NCI-H510A treated with DMSO at 0.1 percent for 48 hours (cell line): ENCODE measurements at places on chromosomes 11 and 22.

DNA sequence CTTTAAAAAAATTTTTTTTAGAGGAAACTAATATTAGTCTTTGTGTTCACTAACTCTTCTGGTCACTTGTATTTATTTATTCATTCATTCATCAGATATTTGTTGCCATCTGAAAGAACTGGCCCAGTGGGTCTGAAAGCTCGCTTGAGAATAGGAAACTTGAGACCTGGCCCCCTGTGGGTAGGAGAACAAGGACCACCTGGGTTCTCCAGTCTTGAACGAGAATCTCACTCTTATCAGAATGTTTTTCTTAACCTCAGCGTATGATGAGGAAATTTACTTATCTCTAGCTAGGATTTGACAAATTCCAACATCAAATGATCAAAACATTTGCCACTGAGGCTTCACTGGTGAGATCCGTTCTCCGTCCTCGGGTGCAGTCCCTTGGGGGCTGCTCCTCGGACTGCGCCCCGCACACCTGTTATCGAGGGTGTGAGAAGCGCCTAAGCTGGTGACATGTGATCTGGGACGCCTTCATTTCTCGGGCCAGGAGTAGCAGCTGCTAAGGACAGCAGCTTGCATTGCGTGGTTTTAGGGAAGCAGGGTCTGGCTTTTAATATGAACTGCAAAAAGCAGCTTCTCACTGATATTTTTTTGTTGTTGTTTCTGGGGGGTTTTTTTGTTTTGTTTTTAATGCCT is 6.3 kb downstream of the C22orf31 start:
- DNase-seq, result no peak

GRCh38 chr22:29947410-29948384 is 64.7 kb downstream of the MTMR3 start:
- DNase-seq, result no peak

GRCh38 chr11:44968510-44968909 is 17.8 kb upstream of the TP53I11 start:
- DNase-seq, result no peak

DNA sequence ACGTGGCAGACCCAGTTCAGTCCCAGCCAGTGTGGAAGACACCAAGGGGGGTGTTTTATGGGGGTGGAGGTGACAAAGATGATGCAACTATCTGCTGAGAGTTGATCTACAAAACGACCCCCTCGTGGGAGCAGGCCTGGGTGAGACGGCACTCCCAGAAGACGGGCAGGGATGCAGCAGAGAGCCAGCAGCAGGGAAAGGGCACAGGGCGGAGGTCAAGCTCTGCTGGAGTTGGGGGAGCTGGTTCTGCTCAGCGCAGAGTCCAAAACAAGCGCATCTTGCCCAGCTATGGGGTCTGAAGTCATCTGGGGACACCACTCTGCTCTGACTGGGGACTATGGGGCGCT is 3.9 kb downstream of the GNB1L start:
- no peak for DNase-seq

GRCh38 chr11:113956986-113957385 is 17.9 kb upstream of the HTR3A start:
- DNase-seq, result no peak

DNA sequence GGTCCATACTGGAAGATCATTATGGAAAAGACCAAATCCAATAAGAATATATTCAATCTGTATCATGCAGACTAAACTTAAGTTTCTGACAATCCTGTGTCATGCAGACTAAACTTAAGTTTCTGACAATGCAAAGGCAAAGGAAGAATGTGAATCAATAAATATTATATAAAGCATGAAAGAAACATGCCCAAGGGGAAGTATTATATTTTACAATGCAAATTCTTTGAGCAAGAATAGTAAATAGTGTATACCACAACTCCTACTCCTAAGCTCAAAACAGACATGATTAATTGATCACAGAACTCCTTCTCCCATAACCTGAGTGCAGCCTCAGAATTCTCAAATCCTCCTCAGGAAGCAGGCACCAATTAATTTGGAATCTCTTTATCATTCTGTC is 71.3 kb upstream of the BDNF start:
- no peak for DNase-seq

- no peak for DNase-seq
Observed at GRCh38 chr11:117999354-117999993, 13.3 kb downstream of the IL10RA start.

DNA sequence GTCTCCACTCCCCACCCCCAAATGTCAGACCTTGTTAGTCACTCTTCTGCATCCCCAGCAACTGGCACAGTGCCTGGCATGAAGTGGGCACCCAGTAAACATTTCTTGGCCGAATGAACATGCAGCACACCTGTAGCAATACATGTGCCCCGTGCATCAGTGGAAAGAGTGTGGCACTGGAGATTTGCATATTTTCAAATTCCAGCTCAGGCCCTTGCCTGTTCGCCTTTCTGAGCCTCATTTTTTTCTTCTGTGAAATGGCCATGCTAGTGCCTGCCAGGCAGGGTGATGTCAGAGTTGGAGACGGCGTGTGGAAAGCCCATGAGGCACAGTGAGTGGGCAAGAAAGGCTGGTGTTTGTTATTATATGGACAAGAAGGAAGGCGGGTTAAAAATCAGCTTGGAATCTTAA is 38.7 kb downstream of the CD82 start:
- DNase-seq, result no peak

DNA sequence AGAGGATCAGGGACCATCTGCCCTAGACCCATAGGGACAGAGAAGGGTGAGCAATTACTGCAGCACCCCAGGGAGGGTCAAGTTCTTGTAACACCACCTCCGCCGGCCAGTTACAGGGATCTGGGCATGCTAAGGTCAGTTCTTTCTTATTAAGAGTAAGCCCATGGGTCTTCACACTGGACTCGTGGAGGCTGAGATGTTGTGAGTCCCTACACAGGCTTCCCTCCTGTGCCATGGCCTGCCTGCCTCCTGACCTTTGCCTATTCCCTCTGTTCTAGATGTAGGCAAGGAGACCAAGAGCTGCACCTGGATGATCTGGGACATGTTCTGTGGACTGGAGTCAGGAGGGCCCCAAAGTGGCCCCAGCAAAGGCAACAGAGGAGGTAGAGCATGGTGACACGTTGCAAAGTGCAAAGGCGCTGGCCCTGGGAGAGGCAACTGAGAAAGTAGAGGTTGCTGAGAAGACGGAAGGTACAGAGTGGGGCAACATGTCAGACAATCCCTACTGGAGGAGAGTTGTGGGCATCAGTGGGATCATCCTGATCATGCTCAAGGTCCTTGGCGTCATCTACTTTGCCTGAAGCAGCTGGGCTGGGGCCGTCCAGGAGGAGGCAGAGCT is 16.3 kb upstream of the GNAZ start:
- DNase-seq, result no peak

GRCh38 chr11:61659413-61660196 is 20.6 kb upstream of the DAGLA start:
- no peak for DNase-seq

GRCh38 chr11:32892355-32893092 is at the start of gene QSER1:
Gene QSER1, plus strand, starts transcription at chr11:32892811. Its CDS starts 315 bp downstream, at chr11:32893126.
- peak; percentile 18 for DNase-seq

DNA sequence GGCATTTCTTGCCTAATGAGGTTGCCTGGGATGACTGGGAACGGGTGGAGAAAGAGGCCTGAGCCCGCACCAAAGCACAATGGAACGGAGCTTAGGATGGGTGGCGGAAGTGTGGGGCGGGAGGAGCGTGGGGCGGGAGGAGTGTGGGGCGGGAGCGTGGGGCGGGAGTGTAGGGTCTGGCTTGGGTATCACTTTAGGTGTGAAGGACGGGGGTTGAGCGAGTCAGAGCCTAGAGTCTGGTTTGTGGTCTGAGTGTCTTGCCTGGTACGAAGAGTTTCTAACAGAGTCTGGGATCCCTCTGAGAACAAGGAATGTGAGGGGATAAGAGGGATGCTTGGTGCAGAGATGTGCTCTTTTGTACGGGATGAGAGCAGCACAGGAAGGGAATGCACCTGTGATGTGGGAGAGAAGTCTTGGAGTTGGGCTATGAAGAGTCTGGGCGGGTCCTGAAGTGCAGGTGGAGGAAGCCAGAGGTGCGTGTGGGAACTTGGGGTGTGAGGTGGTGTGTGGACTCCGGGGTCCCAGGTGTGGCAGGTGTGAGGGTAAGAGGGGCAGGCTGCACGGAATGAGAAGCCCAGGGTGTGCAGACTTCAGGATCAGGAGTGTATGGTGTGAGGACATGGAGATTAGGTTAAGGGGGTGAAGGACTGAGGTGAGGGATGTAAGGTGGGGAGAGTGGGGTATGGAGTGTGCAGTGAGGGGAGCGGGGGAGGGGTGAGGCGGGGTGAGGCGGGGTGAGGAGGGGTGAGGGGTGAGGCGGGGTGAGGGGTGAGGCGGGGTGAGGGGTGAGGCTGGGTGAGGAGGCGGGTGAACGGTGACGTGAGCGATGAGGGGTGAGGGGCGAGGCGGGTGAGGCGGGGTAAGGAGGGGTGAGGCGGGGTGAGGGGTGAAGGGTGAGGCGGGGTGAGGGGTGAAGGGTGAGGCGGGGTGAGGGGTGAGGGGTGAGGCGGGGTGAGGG is 1.0 kb downstream of the SYCE3 start:
- DNase-seq, result no peak

DNA sequence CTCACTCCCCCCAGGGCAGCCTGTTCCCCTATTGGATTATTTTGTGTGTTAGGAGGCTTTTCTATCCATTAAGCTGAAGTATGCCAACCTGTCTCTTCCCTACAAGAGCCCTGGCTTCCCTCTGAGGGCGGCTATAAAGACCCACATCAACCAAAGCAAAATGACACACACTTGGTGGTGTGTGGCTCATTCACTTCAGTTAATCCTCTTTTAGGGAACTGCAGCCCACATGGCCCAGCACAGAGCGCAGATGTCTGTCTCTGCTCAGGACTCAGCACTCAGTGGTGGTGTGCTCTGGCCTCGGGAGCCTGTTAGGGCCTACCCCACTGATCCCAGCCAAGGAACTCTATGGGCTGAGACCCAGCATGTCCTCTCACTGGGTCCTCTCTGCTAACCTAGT is 32.2 kb upstream of the LRRC10B start:
- DNase-seq, result no peak

GRCh38 chr11:97356144-97356543 is 966.3 kb downstream of the JRKL start:
- no peak for DNase-seq

- no peak for DNase-seq
Observed at GRCh38 chr11:11320825-11321224, 32.2 kb downstream of the CSNK2A3 start.

DNA sequence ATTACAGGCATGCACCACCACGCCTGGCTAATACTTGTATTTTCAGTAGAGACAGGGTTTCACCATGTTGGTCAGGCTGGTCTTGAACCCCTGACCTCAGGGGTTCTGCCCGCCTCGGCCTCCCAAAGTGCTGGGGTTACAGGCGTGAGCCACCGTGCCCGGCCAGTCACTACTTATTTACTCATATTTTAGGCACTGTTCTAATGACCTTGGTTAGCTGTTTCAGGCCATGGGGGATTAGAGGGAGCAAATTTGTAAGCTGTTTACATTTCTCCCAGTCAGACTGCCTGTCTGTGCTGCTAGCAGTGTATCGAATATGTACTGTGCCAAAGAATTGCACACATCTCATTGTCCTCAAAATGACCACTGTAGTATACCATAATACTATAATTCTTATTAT is 32.7 kb upstream of the PACSIN2 start:
- no peak for DNase-seq

- DNase-seq, result no peak
Observed at GRCh38 chr11:105553025-105553424, 56.8 kb upstream of the GRIA4 start.

GRCh38 chr11:100681064-100681502 is 6.0 kb upstream of the ARHGAP42 start:
- DNase-seq, result no peak

DNA sequence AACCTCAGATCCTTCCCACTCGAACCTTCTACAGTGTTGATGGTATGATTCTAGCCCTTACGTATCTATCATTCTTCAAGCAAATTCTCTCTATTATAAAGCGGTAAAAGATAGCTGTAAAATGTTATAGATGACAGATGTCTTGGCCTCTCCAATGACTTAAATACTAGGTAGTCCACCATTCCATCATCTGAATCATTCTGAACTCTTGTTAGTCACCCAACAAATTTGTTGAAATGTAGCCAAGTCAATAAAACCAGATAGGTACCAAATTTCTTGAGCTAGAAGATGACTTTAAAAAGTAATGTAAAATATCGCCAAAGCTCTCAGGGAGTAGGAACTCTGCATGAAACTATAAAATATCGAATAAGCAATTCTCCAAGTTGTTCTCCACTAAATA is 32.6 kb upstream of the PICALM start:
- no peak for DNase-seq

GRCh38 chr11:102226702-102227490 is 90.4 kb upstream of the BIRC3 start:
- no peak for DNase-seq

DNA sequence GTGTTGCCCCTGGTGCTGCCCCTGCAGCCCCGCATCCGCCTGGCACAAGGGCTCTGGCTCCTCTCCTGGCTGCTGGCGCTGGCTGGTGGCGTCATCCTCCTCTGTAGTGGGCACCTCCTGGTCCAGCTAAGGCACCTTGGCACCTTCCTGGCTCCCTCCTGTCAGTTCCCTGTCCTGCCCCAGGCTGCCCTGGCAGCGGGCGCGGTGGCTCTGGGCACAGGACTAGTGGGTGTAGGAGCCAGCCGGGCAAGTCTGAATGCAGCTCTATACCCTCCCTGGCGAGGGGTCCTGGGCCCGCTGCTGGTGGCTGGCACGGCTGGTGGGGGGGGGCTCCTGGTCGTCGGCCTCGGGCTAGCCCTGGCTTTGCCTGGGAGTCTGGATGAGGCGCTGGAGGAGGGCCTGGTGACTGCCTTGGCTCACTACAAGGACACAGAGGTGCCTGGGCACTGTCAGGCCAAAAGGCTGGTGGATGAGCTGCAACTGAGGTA is 278 bp downstream of the ROM1 start:
- DNase-seq, result no peak

GRCh38 chr11:120131941-120132644 is 5.8 kb downstream of the TRIM29 start:
- DNase-seq, result no peak

- peak; percentile 79 for DNase-seq
Observed at GRCh38 chr22:24996420-24996952, 44.0 kb downstream of the KIAA1671 start.

DNA sequence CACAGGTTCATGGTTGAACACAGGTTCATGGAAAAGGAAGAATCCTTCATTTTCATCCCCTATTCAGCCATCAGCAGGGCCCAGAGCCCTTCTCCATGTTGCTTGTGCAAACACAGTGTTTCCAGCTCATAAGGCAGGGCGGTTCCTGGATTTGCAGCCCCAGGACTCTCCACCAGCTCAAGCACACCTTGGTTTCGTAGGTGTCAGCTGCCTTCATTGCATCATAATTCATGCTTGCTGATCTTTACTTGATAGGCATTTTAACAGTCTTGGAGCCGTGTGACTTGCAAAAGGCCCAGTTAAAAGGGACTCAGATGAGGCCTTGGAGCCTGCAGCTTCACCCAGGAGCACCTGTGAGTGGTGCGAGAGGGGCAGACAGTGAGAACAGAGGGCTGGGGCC is 318.1 kb upstream of the B3GAT1 start:
- DNase-seq, result no peak

GRCh38 chr22:22210889-22211833 is 33.4 kb upstream of the VPREB1 start:
- DNase-seq, result no peak
